ENCODE measurements at places on chromosomes 7 and 10. TPM values are rescaled to one million over a fixed set of nuclear protein-coding genes. Genes with fewer than 3 reads are reported as not detected.

DNA sequence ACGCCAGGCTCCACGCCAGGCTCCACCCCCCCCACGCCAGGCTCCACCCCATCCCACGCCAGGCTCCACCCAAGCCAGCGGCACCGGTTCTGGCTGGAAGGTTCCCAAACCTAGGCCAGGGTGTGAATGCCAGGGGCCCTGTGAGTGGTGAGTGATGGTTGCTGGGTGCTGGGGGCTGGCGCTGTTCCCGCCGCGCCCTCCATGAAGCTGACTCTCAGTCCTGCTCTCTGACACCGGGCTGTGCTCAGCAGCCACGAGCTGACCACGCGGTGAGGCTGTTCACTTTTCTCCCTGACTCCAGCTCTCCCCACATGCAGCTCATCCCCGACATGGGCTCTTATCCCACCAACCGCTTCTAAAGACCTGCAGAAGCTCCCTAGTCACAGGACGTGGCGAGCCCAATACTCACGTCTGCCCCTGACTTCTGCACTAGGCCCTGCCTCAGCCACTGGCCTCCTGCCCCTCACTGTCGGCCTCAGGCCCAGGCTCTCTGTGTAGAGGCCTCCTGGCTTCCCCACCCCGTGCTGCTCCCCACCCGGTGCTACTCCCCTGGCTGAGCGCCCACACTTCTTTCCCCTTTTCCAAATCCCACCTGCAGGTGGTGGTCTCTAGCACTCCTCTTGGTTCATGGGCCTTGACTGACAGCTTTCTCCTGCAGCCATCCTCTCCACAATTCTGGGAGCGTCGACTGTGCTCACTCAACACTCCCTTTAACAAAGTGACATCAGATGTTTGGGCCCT is 603.0 kb downstream of the PTPRN2 start:
- DNase-seq = no peak

DNA sequence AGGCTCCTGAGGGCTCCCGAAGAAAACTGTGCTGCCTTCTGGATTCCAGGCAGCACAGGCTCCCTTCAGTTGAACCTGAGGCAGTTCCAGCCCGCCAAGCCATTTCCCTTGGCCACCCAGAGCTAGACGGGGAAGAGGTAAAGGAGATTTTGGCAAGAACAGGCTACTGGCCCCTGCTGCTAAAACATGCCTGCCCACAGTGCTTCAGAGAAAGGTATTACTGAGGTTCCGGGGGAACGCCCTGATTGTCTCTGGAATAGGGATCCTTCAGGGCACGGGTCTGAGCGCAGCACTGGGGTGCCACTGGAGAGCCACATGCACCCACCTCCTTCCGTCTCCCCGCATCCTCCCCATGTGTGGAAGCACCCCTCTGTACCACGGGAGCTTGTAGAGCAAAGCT is 247.4 kb downstream of the BAMBI start:
- DNase-seq = no peak

DNA sequence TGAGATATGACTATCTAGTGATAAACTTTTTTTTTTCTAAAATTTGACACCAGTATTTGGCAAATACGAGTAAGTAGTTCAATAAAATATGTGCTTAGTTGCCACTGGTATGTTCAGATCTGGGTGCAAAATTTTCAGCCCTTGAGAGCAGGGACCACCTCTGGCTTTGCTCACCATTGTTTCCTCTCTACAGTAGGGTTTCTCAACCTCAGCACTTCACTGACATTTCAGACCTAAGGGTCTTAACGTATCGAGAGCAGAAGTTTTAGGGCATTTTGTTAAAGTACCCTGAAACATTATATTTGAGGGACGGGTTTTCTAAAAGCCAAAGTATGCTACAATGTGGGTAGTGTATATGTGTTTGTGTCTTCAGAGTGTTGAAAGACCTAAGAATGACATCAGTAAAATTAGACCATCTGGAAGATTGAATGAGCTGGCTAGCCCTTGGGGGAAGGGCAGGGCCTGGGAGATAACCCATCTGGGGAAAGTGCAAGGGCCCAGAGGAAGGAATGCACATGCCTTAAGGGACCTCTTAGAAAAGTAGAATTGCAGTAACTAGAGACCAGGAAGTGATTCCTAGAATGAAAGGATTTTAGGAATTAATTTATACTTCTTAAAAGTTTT is 11.8 kb downstream of the BZW2 start:
- DNase-seq = peak; percentile 83

DNA sequence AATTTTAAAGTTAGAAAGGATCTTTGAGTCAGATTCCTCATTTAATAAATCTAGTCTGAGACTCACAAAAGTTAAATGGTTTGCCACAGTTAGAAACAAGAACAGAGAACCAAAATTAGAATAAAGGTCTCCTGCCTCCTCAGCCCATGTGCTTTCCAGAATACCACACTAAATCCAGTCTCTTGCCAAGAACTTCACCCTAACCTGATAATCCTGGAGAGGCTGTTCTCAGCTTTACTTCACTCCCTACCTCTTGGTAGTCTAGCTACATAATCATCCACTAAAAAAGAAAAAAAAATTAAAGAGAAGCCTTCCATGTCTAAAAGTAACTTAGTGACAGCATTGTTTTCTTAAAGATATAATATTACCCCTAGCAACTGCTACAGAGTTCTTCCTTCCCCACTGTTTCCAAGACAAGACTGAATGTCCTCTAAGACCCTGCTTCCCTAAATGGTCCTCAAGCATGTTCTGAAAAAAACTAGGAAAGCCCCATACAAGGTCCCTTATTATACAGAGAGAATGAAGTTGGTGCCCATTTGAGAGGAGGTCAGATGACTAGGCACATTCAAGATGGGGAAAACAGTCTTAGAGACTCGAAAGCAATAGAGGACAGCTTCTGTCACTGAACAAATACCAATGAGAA is 56.8 kb downstream of the ZNF438 start:
- no peak for DNase-seq

DNA sequence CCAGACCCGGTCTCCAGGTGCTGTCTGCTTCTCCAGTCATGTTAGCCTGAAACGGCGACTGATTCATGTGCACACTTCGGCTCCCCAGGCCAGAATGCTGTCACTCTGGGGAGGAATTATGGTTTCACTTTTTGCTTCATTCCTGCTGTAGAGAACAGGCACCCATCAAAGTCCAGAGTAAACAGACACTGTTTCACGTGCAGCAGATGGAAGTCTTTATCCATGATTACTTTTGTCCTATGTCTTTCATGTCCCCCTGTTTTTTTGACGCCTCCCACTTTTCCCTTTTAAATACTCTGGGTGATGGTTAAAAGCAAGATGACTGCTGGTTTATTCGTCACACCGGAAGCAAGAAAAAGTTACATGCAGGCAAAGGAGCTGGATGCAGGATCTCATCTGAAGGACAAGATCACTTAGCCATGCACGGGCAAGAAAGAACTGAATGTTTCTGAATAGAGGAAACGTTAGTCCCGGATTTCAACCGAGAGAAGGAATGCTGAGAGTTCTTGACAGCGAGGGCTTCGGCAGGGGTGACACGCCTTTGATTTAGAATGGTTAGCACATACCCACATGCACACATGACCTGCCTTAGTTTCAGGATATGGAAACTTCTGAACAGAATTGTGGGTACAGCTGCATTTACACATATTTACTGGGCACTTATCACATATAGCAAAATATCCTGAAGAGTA is 250.0 kb upstream of the KLF6 start:
- no peak for DNase-seq

SLC29A4 gene
- total RNA-seq = 0.96 TPM

ATP5F1C gene
- 268 TPM for total RNA-seq

AZGP1 gene
- 0.58 TPM for total RNA-seq
